NCI-H2171 treated with DMSO at 0.1 percent for 48 hours (cell line): ENCODE measurements at places on chromosomes 11 and 22.

GRCh38 chr22:21585389-21585788, 17.9 kb downstream of the UBE2L3 start:
- DNase-seq: no peak

DNA sequence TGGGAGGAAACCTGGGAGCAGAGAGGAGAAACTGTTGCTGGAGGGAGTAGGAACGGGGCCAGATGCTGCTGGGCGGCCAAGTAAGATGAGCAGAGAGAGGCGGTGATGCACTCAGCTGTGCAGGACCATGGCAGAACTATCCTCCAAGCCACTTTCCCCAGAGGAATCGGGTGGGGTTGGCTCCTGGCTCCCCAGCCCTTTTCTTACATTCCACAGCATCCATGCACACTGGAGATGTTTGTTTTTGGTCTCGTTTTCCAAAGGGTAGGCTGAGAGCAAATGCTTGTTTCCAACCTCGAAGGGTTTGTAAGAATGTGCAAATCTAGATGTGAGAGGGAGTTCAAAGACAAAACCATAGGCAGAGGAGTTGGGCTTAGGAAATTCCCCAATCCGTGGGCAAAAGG, 73.2 kb downstream of the DBX1 start:
- DNase-seq: no peak

DNA sequence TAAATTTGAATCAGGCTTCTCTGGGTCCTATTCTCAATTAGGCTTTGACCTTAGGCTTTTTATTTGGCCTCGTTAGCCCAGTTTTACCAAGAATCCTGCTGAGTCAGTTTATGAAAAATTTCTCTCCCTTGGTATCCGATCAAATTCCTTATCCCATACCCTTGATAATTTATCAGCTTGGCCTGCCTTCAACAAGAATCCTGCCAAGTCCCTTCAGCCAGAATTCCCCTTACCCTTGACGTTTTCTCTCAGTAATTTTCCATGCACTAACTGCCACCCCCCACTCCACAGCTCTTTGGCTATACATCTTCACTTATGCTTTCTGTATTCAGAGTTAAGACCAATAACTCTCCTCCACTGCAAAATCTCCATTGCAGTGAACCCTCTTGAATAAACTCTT, 811.0 kb upstream of the CCDC90B start:
- DNase-seq: no peak

DNA sequence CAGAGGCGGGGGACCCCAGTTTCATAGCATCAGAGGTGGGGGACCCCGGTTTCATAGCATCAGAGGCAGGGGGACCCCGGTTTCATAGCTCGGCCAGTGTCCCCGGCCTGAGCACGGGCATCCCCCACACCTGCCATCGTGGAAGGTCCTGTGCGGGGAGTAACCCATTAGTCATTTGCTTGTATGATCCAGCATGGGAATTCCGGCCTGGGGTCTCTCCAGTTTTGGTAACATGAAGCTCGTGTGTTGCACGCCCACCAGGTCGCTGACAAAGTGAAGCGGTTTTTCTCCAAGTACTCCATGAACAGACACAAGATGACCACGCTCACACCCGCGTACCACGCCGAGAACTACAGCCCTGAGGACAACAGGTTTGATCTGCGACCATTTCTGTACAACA, 29.0 kb upstream of the KRTAP5-7 start:
- no peak for DNase-seq

GRCh38 chr11:61139387-61139786, 21.8 kb downstream of the VPS37C start:
- no peak for DNase-seq

- no peak for DNase-seq
These were observed 396.1 kb downstream of the BRD1 start for GRCh38 chr22:49431551-49431950.

DNA sequence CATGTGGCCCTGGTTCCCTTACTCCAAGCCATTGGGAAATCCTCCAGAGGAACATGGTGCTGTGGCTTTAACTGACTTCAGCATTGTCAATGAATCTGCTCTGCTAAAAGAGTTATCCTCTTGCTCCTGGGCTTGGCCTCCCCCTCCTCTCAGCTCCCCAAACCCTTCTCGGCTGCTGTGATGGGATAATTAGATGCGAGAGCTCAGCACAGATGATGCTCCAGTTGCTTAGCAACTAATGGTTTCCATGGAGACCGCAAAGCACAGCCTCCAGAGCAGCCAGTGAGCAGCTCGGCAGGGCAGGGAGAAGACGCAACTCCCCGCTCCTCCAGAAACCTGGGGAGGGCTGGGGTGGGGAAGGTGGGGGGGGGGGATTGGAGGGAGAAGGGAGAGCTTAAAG, 2.8 kb upstream of the UPK2 start:
- DNase-seq: peak; percentile 60

DNA sequence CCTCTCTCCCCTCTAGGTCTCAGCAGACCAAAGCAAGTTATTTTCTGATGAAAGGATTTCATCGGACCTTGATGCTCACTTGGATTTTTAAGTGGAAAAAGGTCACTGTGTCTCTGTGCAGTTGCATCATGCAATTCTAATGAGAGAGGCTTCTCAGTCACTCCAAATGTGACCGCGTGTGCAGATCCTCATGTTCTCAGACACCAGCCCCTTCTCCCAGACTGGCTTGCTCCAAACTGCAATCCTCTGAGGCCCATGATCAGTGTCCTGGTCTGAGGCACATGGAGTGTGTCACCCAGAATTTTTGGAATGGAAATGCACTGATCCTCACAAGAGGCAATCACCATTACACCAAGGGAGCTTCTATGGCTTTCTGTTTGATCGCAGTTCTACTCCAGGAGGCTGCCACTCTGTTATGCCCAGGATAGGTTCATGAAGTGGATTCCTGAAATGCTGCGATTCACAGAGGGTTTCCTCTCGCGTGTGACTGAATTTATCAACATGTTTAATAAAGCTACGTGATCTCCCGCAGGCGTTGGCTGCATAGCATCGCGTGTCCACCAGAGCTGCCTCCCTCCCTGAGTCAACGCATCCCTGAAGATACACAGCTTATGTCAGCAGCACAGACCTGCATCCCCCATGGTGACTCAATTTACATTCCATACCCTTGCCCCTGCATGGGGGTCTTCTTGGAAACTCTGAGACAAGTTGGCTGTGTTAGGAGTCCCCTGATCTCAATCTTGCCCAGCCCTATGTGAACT, 544.6 kb upstream of the B3GAT1 start:
- DNase-seq: no peak

DNA sequence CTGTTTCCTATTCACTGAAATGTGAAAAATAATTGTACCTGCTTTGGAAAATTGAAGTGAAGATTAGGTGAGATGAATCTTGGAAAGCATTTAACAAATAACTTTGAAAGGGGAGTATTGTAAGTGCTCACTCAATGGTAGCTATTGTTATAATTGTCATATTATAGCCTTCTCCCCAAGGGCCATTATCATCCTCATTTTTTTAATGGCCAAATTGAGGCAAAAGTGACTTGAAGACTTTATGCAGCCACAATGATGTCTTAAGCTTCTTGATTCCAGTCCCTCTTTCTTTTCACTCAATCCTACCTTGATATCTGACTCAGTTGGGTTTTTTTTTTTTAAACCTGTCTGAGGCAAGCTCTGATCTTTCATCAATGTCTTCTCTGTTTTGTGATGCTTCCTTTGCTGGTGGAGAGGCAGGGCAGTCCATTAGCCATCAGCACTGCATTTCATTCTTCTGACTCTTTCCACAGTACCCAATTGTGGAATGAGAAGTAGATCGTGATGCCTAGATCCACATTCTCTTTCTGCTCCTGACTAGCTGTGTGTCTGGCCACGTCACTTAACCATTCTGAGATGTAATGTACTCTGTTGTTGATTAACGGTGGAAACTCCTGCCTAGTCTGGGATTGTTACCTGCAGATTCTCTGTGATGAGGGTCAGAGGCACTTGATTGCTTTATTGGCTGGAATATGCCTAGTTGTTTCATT, 101.4 kb downstream of the DBX1 start:
- DNase-seq: no peak

- DNase-seq: peak; percentile 82
These were observed 57.0 kb downstream of the PDE2A start for GRCh38 chr11:72617080-72617762.

DNA sequence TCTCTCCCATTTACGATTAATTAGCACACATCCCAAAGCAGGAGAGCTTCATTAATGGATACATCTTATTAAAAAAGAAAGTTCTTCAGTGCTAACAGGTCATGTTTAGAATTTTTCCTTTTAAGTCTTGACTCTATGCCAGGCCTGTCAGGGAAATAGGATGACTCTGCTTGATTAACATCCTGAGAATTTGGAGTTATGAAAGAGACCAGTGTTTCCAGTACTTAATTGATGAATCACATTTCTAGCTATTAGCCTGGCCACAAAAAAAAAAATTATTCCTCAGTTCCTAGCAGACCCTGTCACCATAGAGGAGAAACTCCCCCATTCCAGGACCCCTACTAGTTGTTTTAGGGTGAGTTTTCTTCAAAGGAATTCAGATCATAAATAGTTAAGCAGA, 23.6 kb upstream of the ME3 start:
- DNase-seq: no peak

DNA sequence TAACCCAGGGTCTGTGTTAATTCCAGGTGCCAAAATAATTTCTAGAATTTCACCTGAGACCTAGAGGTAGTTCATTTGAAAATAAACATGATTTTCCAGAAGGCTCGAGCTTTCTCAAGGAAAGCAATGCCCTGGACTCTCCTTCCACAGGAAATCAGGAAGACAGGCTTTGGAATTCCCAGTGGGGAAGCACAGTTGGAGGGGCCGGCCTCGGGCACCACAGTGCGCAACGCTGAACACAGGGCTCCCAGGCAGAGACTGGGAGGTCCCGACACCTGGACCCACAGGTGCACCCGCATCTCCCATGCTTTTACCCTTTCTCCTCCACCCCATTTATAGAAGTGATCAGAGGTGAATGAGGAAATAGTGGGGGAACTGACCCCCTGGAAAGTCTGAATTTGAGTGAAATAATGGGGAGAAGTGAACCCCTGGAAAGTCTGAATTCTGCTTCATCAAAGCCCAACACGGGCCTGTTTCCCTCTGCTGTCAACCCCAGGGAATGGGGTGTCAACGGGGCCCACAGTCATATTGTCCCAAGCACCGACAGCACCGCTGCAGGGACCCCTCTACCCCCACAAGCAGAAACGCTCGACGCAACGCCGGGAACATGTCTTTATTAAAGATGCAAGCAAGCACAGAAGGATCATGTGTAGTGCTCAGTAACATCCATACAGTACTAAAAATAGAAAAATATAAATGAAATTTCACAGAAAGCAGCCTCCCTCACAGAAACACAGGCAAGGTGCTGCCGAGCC, 12.0 kb upstream of the EFCAB6 start:
- DNase-seq: no peak

GRCh38 chr22:48559647-48560388, 1267.9 kb downstream of the BRD1 start:
- DNase-seq: no peak

GRCh38 chr11:72079819-72080325, 470 bp downstream of the NUMA1 start:
- DNase-seq: no peak

- DNase-seq: no peak
These were observed 17.7 kb downstream of the RCN1 start for GRCh38 chr11:32108576-32108975.

- DNase-seq: peak; percentile 9
These were observed 816 bp downstream of the PDE3B start for GRCh38 chr11:14644226-14645014.

DNA sequence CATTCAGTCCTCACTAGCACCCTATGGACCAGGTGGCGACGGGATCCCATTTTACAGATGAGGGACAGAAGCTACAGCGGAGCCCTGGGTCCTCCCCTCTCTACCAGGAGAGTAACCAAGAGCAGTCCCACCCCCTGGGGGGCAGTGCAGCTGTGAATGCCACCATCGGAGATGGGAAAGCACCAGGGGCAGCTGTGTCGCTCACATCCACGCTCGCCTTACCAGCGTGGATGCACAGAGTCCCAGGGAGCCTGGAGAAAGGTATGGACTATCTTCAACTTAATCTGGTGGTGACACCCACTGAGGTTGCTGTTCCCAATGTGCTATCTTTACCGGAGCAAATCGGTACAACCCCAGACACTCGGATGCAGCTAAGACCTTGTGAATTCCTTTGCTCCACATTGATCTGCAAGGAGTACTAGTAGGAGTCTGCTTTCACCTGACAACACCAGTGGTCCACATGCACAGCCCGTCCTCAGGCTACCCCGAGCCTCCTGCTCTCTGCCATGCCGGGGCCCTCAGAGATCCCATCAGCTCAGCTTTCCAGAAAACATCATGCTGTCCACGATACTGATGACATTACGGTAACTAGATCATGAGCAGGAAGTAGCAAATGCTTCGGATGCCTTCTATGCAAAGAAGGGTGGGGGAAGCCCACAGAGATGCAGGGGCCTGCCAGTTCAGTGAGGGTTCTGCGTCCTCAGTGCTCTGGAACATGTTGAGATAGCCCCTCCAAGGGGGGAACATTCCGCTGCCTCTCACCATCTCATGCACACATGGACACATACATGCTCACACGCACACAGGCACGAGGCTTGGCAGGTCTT, 126.0 kb downstream of the CTTN start:
- DNase-seq: no peak

- no peak for DNase-seq
These were observed 87.8 kb downstream of the MIAT start for GRCh38 chr22:26744892-26745808.

DNA sequence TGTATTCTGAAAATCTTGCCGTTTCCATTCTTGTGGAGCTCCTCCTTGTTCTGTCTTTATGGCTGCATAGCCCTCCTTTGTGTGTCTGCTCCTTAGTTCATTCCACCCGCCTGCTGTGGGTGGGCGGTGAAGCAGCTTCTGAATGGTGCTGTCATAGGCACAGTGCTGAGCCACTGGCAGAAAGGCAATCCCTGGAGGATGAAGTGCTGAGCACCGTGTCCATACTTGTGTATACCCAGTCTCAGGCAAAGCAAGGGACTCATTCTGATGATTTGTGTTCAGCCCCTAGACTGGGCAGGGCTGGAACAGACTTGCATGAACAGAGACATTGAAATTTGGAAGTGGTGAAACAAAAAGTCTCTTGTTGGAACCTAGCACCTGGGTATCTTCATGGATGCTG, 134.9 kb downstream of the MYO18B start:
- no peak for DNase-seq

- peak; percentile 14 for DNase-seq
These were observed 72.8 kb upstream of the SPON1 start for GRCh38 chr11:13889552-13890249.

DNA sequence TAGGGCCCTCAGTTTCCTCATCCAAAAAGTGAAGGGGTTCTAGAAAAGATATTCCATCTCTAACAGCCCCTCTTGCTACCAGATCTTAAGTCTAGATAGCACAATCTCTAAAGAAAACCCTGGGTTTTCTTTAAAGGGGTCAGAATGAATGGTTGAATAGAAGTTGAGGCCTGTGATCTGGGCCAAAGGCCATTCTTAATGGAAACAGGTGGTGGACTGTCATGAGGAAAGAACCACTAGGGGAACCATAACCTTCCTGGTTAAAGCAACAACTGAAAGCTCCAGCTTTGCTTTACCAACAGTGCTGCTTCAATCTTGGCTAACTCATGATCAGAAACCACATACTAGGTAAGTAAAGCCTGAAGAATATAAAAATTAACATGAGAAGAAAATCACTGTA, 1.8 kb downstream of the CELF1 start:
- DNase-seq: no peak

GRCh38 chr22:29621761-29622526, 18.5 kb downstream of the NF2 start:
- DNase-seq: peak; percentile 48
